ENCODE measurements at places on chromosomes 4 and X.

- peak; percentile 81 for DNase-seq
These were observed 325.5 kb downstream of the BCOR start for GRCh38 chrX:39772057-39772832.

- DNase-seq = no peak
These were observed 137.7 kb downstream of the GPR143 start for GRCh38 chrX:9627922-9628321.

- DNase-seq = no peak
These were observed 74.3 kb downstream of the FRAS1 start for GRCh38 chr4:78131403-78131802.

- DNase-seq = no peak
These were observed 315.4 kb downstream of the CCSER1 start for GRCh38 chr4:90442619-90443018.

GRCh38 chr4:5990446-5991160 lies 27.6 kb downstream of the C4orf50 start:
- DNase-seq = no peak

GRCh38 chr4:93646233-93646930 lies 182.2 kb upstream of the ATOH1 start:
- DNase-seq = no peak

DNA sequence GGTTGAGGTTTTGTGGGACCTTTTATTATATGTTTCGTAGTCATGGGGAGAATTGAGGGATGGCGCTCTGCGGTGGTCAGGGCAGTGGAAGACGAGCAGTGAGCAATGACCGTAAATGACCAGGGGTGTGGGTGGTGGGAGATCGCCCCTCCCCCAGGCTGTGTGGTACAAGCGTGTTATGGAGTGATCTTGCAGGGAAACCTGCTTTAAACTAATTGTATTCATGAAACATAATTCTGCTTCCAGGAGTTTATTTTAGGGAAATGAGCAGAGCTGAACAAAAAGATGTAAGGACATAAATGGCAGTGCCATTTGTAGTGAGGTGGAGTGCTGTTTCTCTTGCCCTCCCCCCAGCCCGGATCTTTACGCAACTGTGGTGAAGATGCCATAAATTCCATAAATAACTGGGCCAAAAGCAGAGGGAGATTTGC lies 20.2 kb downstream of the GYG2 start:
- DNase-seq = no peak

- peak; percentile 41 for DNase-seq
These were observed 189.1 kb upstream of the C1QTNF7 start for GRCh38 chr4:15238720-15239119.

GRCh38 chrX:48957477-48957826 lies at the start of gene OTUD5:
Gene OTUD5 (minus strand): TSS chrX:48957607. CDS start chrX:48957570, 37 bp downstream.
- DNase-seq = peak; percentile 81

GRCh38 chr4:145484225-145484846 lies 2.7 kb downstream of the SMAD1 start:
- DNase-seq = no peak

DNA sequence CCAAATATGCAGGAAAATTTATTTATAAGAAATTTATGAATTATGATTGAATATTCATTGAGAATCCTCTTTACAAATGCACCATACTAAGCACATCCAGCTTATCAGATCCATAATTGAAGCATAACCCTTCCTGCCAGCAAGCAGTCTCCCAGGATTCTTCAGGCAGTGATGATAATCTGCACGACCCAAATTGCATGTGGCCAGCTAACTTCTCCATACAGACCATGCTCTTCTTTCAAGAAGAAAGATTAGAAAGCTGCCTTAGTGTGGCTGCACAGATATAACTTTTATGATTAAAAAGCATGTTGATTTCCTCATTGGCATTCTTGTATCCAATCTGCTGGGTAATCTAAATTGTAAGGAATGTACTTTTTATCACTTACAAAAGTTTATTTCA lies 3.3 kb upstream of the CBR4 start:
- no peak for DNase-seq

GRCh38 chrX:23434356-23434884 lies 99.8 kb downstream of the PTCHD1 start:
- DNase-seq = no peak

DNA sequence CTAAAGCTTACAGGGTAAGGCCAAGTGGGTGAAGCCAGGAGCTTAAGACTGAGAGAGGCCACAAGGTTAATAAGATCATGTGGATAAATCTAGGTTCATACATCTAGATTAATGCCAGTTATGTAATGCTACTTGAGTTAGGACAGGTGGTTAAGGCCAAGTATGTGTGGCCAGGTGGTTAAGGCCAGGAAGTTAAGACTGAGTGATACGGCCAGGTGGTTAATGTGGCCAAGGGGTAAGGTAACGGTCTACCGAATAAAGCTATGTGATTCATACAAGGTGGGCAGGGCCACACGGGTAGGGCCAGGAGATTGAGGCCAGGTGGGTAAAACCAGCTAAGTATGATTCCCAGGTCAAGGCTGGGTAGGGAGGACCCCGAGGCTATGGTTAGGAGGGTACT lies 223.0 kb downstream of the TACR3 start:
- no peak for DNase-seq

DNA sequence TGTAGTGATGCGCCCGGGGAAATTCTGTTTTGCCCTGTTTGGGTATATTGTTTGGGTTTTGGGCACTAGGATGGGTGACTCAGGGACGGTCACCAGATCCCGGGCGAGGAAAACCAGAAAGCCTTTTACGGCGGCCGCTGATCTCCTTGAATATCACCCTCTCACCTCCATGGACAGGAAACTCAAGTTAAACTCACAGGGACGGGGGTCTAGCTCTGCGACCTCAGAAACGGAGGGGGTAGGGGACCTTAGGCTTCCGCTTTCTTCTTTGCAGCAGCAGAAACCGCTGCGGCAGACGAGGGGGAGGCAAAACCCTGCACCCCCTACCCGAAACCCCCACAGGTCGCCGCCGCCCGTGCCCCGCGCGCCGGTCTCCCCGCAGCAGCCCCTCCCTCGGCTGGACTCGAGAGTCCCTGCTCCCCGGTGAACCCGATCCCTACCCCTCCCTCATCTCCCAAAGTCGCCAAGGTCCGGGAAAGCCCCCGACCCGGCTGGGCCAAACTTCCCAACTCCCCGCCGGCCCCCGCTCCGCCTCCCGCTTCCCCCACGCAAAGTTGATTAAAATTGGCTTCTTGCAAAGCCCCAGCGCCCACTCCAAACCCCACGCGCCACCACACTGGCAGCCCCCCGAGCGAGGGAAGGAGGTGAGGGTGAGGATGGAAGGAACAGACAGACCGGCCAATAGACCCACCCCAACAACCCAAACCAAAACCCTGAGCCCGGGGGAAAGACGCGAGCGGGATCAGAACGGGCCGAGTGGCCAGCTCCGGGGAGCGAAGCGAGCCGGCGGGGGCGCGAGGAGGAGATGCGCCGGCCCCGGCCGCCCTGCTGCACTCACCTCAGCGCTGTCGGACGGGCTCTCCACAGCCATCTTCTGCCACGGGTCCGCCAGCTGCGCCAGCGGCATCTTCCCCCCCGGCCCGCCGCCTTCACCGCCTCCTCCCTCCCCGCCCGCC lies 705 bp downstream of the RPS6KA3 start:
- DNase-seq = peak; percentile 39

- DNase-seq = no peak
These were observed 465.4 kb downstream of the FAT4 start for GRCh38 chr4:125780164-125780563.

GRCh38 chr4:53598901-53599300 lies 7.6 kb upstream of the LNX1 start:
- no peak for DNase-seq

DNA sequence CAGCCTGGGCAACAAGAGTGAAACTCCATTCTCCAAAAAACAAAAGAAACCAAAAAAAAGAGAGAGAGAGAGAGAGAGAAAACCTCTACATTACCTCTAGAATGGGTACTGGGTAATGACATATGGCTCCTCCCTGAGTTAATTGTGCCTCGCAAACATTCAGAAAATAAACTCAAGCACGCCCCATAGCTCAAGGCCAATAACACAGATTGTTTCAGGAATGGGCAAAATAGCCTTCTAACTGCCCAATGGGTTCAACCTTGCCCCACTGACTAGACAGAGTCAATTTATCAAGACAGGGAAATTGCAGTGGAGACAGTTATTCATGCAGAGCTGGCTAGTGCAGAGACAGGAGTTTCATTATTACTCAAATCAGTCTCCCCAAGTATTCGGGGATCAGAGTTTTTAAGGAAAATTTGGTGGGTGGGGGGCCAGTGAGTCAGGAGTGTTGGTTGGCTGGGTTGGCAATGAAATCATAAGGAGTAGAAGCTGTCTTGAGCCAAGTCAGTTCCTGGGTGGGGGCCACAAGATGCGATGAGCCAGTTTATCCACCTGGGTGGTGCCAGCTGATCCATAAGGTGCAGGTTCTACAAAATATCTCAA lies 25.1 kb downstream of the NIPAL1 start:
- peak; percentile 58 for DNase-seq

DNA sequence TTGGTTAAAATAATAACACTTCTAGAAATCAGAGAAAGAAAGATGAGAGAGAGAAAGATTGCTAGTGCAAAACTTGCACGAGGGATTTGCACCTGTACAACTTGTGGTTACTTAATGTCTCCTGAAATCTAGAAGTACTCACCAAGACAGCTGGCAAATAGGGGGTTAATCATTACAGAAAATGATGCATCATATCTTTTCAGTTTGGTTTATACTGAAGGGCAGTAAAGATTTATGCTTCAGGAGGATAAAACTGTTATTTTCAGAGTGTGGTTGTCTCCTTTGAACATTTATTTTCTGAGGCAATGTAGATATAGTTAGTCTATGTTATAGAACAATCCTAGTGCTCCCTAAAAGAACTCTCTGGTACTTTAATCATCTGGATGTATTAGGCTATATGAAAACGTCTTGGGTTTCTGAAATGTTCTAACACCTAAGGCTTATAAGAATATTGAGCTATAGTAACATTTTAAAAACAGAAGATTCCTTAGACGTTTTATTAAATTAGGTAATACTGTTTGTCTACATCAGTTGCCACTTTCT lies 13.3 kb downstream of the ATOH1 start:
- DNase-seq = no peak

DNA sequence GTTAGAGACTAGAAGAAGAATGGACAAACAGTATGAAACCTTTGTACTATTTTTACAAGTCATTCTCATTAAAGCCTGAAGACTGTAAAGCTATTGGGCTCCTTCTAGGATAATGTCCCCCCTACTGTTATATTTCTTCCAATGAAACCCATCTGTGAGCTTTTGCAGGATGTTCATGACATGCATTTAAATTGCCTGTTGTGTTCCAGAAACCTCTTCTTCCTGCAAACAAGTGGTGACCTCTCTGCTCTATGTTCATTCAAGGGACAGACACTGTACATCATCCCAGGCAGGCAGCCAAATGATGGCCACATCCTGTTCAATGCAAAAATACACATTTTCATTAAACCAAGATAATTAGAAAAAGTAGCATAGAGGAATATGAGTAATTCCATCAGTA lies 128.0 kb downstream of the C4orf33 start:
- DNase-seq = no peak

GRCh38 chr4:89834486-89835209 lies 2.3 kb downstream of the SNCA start:
- no peak for DNase-seq

GRCh38 chrX:7068939-7069367 lies 78.6 kb upstream of the STS start:
- DNase-seq = peak; percentile 11

GRCh38 chr4:87442889-87443288 lies 20.5 kb downstream of the NUDT9 start:
- DNase-seq = no peak

DNA sequence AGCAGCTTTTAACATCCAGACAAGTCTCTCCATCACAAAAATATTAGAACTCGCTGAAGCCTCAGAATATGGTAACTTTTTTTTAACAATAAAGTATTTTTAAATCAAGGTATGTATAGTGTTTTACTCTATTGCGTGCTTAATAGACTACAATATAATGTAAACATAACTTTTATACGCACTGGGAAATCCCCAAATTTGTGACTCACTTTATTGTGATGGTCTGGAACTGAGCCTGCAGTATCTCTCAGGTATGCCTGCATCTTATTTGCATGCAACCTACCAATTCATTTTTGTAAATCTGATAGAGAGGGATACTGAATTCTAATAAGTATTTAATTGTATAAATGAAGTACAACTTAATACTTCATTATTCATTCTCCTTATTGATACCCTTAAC lies 823.5 kb downstream of the ADGRL3 start:
- no peak for DNase-seq

GRCh38 chr4:134018846-134019245 lies 182.7 kb downstream of the PABPC4L start:
- DNase-seq = no peak

DNA sequence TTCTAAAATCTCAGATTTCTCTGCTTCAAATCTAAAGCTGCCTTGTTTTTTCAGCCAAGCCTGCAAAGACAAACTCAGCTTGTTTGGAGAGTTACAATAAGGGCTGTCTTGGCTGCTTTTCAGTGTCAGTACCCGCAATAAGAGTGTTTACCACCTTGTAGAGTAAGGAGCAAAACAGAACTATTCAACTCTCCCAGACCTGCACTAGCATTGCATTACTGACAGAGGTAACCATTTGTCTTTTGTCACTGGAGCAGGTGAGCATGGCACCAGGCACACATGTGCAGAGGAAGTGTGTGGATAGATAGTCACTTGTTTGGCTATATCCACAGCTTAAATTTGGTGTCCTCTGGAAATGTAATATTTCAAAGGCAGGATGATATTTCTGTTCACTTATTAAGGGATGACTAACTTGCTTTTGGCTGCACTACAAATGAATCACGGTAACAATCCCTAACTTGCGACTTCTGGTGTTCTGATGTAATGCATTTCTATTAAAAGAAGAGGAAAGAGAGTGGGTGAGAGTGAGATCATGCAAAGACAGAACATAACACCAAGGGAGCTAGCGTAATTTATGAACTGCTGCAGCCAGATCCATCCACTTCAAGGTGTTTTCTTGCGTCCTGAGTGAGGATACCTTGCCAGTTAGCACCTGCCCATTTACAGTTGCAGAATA lies 38.6 kb downstream of the PTCHD1 start:
- DNase-seq = no peak

GRCh38 chr4:47373174-47373573 lies 90.3 kb downstream of the COMMD8 start:
- no peak for DNase-seq

- no peak for DNase-seq
These were observed 349.3 kb downstream of the FBXO8 start for GRCh38 chr4:173934201-173934600.
